Stimulated activated CD8-positive, alpha-beta memory T cell treated with anti-CD3 and anti-CD28 coated beads, Interleukin-7, amount 100 ng/mL, for 48 hours (primary cell): ENCODE measurements at places on chromosomes 11 and 22.
A peak's percentile ranks its signal among the peaks of the same experiment; 100 is the strongest.

- DNase-seq: no peak
These were observed 1165.1 kb downstream of the BRD1 start for GRCh38 chr22:48662476-48663135.

- no peak for DNase-seq
These were observed 1.3 kb upstream of the SBF2 start for GRCh38 chr11:10295064-10295901.

DNA sequence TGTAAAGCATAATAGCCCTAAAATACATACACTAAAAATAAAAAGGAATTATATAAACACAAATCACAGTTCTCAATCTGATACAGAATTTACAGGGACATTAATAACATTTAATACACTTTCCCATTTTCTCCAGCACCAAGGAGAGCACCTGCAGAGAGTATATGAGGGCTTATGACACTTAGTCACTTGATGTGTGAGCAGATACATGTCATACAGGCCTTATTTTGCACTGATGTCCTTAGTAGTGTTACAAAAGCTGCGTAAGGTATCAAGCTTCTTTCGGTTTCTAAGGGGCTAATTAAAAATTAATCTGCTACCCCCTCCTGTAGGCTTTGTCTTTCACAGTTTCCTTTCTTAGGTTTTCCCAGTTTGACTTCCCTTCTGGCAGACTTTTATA is 61.3 kb downstream of the TRIM44 start:
- DNase-seq: no peak

- DNase-seq: no peak
These were observed 3.6 kb upstream of the C11orf86 start for GRCh38 chr11:66971488-66971887.

DNA sequence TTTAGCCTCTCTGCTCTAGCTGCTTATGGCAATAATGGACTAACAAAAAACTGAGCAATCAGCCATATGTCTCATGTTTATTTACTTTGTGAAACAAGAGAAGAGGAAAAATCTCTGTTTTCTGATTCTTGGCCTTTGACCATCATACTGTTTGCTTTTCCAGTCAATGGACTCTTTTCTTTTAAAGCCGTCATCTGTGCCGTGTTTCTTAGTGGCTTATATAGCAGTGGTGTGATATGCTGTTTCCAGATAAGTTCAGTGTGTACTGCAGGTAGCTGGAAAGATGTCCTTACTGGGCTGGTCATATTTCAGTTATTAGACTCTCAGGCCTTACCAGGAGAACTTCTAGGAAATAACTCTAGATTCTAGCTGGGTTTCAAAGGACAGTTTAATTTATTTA is 33.6 kb upstream of the TECTA start:
- DNase-seq: no peak

DNA sequence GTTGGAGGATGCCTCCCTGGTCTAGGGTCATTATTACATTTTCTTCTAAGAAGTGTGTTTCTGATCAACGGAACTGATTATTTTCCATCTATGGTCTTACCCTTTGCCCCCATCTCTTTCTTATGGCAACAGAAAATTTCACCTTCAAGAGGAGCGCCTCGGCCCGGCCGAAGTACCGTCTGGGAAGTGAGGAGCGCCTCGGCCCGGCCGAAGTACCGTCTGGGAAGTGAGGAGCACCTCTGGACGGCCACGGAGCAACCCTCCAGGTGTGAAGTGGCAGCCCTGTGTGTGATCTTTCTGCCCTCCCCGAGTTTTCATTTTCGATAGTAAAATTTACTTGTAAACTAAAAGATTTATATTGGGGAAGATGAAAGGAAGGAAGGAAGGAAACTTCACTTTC is 3.1 kb upstream of the APOBEC3C start:
- no peak for DNase-seq

DNA sequence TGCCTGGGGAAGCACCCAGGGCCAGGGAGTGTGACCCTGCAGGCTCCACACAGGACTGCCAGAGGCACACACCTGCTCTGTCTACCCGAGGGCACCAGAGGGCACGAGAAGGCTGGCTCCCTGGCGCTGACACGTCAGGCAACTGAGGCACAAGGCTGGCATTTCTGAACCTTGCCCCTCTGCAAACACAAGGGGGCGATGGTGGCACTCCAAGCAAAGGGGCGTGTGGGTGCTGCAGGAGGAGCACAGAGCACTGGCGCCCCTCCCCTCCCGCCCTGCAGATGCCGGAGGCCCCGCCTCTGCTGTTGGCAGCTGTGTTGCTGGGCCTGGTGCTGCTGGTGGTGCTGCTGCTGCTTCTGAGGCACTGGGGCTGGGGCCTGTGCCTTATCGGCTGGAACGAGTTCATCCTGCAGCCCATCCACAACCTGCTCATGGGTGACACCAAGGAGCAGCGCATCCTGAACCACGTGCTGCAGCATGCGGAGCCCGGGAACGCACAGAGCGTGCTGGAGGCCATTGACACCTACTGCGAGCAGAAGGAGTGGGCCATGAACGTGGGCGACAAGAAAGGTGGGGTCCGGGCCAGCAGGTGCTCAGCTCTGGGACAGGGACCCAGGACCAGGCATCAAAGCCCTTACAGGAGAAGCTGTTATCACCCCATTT is 20.8 kb upstream of the TXNRD2 start:
- DNase-seq: peak; percentile 59

DNA sequence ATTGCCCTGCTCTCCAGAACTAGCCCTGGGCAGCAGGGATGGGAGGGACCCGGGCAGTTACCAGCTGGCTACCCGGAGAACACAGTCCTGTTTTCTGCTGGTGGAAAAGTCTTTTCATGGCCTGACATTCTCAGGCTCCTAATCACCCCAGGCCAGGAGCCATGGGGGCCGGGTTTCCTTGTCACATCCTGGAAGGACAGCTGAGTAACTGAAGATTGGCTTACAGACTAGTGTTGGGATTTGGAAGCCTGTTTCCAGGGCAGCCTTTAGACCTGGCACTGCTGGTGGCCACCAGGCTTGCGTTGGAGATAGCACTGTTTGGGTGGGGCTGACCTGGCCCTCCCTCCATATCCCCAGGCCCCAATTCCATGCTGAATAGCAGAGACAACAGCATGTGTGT is 349.0 kb downstream of the CTTN start:
- DNase-seq: no peak

GRCh38 chr11:69287968-69288882 is 5.7 kb upstream of the MYEOV start:
- no peak for DNase-seq

DNA sequence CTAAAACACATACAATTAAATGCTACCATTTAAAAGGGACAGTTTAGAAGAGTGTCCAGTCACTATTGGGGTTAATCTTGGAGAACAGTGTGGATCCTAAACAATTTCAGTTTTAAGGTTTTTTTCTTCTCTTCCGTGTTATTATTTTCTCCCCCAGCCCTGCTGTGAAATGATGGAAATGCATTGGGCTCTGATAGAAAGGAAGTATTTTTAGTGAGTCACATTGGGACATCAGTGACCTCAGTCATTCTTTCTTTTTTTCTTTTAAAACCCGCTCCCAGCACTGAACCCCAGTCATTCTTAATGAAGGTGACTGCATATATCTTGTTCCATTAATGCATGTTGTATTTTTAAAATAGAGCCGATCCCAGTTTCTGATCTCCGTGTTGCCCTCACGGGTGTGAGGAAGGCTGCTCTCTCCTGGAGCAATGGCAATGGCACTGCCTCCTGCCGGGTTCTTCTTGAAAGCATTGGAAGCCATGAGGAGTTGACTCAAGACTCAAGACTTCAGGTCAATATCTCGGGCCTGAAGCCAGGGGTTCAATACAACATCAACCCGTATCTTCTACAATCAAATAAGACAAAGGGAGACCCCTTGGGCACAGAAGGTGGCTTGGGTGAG is 93.2 kb upstream of the OR4B1 start:
- no peak for DNase-seq

DNA sequence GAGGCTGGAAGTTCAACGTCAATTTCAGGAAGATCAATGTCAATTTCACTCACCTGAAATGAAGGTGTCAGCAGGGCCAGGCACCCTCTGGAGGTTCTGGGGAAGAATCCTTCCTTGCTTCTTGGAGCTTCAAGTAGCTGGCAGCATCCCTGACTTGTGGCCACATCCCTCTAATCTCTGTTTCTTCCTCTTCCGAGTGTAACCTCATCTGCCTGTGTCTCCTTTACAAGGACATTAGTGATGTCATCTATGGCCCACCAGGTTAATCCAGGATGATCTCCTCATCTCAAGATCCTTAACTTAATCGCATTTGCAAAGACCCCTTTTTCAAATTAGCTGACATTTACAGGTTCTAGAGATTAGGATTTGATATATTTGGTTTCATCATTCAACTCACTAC is 240.8 kb upstream of the MTNR1B start:
- DNase-seq: no peak

- DNase-seq: no peak
These were observed 729.3 kb downstream of the NTM start for GRCh38 chr11:132099692-132100091.

- no peak for DNase-seq
These were observed 32.8 kb downstream of the C2CD3 start for GRCh38 chr11:74138021-74138420.

- DNase-seq: no peak
These were observed 14.8 kb downstream of the PLAAT3 start for GRCh38 chr11:63599211-63600122.

DNA sequence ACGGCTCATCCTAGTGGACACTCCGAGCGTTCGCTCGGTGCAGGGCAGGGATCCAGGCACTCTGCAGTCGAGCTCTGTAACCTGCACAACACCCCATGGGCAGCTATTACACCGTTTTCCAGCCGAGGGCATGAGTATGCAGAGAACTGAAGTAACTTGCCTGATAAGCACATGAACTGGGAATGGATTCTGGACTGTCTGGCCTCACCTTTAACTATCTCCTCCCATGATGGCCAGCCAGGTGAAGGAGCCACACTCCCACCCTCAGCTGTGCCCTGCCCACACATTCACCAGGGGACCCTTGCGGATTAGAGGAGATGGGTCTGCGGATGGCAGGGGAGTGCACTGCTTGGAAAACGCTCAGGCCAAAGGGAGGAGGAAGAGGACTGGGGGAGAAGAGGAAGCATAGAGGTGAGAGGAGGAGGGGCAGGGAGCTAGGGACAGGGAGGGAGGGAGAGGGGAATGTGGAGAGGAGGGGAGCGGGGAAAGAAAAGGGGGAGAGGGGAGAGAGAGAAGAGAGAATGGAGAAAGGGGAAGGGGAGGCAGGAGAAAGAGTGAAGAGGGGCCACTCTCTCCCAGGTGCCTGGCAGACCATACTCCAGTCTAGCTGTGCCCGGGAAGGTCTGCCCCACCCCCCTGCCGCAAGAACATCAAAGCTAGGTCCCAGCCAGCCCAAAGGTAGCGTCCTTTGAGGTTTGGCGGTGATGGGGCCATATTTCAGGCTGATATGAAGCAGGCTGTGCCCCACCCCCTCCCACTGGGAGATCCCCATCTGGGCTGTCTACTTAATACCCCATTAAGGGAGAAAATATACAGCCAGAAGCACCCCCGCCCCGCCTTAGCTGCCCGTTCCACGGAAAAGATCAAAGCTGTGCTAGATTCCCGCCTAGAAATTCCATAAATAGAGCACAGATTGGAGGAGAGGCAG is 33.2 kb upstream of the TCF20 start:
- DNase-seq: no peak

DNA sequence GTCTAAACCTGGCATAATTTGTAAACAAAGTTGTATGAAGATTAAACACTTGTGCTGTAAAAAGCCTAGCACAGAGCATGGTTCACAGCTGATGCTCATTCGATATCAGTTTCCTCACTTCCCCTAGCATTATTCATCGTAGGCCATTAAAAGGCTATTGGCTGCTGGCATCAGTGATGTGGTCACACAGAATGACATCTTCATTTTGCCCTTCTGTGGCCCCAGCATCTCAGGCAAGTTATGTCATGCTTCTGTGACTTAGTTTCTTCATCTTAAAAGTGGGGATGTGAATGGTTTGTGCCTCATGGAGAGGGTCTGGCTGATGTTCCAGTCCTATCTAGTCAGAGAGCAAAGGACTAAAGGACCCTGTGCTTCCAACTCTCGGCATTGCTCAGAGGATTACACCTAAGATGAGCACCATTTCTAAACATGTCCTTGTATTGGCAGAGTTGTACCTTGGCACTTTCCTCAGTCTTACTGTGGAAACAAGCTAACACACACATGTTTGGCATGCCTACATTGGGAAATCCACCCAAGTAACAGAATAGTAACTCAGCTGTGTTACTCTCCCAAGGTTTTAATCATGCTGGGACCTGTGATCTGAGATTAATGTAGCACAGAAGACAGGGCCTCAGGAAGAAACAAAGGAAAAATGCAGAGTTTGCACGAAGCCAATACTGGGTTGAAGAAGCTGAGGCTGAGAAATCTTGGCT is 83.5 kb upstream of the OR9Q1 start:
- no peak for DNase-seq

GRCh38 chr11:82225930-82226329 is 507.7 kb downstream of the FAM181B start:
- no peak for DNase-seq

DNA sequence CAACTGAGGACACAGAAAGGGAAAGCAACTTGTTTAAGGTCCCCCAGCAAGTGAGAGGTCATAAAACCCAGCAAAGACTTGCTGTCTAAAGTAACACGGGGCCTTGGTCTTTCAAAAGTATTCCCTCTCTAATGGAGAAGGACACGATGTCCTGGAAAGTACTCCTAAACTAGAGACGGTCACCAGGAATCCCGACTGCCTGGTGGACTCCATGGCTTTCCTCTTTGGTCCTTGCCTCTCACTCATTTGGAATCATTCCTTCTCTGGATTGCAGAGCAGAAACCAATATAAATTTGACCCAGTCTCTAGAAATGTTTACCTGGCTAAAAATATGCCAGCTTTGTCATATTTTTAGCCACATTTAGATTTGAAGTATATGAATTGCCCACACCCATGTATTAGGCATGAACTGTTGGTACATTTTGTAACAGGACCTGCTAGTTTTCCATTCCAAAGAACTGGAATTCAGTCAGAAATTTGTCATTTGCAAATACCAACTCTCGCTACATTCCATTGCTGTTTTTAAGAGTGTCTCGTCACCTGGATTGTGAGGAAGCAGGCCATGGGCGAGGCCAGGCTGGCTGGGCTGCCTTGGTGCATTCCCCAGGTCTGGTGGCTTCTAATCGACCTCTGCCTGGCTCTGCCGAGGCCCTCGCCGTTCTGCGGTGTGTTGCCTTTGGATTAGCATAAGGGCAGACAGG is 12.9 kb downstream of the NAV2 start:
- DNase-seq: no peak

GRCh38 chr22:37526376-37526775 is 7.2 kb upstream of the CARD10 start:
- no peak for DNase-seq
